Amniotic stem cell (primary cell): ENCODE measurements at places on chromosomes 5 and 9.

- no peak for DNase-seq
Measured at GRCh38 chr5:36393656-36394428, 92.1 kb upstream of the RANBP3L start.

- no peak for DNase-seq
Measured at GRCh38 chr5:116778032-116778431, 203.4 kb upstream of the SEMA6A start.

DNA sequence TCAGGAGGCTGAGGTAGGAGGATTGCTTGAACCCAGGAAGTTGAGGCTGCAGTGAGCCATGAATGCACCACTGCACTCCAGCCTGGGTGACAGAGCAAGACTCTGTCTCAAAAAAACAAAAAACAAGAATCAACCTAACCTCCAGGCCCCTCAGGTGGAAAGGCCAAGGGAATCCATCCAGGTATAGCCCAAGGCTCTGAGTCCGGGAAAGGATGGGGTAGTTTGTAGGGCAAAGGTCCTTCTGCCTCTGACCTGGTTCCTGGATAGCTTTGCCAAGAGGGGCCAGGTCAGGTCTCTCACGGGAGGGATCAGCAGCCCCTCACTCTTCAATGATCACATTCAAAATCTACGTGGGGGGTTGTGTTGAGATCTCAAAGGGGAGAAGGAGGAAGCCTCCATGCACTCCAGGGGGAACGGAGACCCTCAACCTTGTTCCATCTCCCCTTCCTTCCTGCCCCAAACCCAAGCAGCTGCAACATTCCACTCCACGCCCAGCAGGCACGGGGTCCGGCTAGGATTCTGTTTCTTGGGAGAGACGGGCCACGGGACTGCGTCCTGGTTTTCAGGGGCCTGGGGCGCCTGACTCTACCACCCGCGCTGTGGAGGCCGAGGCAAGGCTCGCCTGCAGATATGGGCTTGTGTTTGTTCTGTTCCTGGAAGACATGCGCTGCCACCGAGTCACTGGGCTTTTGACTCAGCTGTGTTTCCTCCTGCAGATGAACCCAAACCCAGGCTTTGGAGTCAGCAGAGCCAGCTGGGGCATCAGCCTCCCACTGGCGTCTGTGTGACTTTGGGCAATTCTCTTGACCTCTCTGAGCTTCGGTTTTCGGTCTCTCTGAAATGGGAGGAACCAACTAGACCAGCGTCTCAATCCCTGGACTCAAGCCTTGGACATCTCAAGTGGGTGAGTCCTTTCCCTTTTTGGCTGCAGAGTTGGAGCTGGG is 35.5 kb downstream of the PLPP7 start:
- no peak for DNase-seq

DNA sequence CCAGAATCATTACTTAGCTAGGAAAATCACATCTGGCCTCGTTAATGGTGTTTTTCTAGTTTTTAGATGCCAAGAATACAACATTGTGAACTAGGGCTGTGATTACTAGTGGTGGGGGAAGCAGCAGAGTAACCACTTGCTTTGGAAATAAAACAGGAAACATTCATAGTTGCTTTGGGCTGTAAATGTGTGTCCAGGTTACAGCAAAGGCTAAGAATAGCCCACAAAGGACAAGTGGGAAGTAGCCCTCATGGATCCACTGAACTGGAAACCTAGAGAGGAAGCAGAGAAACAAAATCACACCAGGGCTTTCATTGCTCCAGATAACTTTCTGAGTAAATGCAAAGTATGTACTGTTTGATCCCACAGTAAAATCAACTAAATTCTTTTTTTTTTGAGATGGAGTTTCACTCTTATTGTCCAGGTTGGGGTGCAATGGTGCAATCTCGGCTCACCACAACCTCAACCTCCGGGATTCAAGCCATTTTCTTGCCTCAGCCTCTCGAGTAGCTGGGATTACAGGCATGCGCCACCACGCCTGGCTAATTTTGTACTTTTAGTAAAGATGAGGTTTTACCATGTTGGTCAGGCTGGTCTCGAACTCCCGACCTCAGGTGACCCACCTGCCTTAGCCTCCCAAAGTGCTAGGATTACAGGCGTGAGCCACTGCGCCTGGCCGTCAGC is 56.2 kb upstream of the TNFSF15 start:
- no peak for DNase-seq

- DNase-seq = no peak
Measured at GRCh38 chr5:178589180-178590140, 733 bp downstream of the COL23A1 start.

DNA sequence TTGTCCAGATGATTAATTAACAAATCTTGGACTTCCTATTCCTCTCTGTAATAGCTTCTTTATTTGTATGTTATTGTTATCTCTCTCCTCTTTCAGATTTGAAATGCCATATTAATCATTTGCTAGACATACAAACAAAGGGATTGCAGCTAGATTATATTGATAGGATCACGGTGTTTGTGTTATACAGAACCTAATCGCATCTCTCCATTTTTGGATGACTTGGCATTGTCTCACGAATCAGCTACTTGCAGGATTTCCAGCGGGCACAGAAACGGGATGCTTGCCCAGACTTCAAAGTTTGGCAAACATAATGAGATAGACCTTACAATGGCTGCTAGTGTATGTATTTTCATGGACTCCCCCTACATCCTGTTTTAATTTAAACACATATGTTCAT is 368.1 kb downstream of the TLE4 start:
- DNase-seq = no peak

GRCh38 chr5:42908086-42908485 is 96.4 kb upstream of the SELENOP start:
- DNase-seq = no peak

DNA sequence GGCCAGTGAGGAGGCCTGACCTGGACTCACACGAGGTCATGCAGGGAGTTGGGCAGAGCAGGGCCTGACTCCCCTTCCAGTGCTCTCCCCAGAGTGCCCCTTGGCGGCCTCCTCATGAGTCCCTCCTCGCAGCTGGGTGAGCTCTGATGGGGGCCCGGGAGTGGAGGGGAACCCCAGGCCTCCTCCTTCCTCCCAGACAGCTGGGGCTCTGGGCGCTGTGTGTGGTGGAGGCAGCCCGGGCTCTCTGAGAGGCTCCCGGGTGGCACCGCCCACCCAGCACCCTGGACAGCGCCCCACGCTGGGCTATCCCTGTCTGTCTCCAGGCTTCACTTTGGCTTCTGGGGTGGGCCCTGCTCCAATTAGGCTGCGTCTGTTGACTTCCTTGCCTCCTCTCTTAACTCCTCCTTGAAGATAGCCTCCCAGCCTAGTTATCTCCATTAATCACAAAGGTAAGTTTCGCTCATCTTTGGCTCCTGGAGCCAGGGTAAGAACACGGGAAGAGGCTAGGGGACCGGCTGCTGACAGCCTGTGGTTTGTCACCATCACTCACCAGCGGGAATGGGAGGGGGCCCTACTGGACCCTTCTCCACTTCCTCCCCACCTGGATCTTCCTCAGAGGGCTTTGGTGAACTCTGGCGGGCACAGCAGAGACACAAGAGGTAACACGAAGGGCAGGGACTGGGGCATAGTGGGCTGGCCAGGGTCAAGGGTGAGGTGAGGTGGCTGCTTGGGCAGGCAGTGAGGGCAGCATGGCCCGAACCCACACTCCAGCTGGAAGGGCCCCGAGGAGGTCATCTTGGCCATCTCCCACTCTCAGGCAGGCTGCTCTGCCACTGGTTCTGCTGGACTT is 13.1 kb downstream of the PSD2 start:
- DNase-seq = no peak

DNA sequence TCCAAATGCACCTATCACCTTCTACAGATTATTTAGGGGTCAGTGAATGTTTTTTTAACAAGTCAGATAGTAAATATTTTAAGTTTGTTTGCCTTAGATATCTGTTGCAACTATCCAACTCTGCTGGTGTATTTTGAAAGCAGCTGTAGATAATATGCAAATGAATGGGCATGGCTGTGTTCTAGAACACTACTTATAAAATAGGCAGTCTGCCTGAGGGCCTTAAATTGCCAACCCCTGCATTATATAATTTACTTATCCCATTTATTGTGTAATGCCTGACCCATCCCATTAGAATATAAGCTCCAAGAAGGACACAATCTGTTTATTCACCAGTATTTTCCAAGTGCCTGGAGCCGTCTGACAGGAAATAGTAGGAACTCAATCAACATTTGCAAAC is 149.0 kb downstream of the TTC39B start:
- DNase-seq = no peak
